ENCODE measurements at places on chromosomes 11 and 22. TPM values are rescaled to one million over a fixed set of nuclear protein-coding genes. Genes with fewer than 3 reads are reported as not detected.
A peak's percentile ranks its signal among the peaks of the same experiment; 100 is the strongest.

DNA sequence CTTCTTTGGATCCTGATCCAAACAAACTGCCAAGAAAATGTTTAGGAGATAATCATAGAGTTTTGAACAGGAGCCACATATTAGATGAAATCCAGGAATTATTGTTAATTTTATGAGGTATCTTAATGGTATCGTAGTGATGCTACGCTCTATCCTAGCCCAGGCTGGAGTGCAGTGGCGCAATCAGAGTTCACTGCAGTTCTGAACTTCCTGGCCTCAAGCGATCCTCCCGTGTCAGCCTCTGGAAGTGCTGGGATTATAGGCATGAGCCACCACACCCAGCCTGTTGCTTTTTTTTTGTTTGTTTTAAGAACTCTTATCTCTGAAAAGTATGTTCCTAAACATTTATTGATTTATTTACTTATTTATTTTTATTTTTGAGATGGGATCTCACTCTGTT lies 2.4 kb downstream of the GSTT4 start:
- no peak overlapping the region for H3K4me3 ChIP-seq
- no peaks in the 10 kb centered on the region for H3K27me3 ChIP-seq
- no peaks in the 10 kb centered on the region for H3K36me3 ChIP-seq
- DNase-seq = no peak

- H3K4me1 ChIP-seq = peaks cover 29% of the 10 kb centered on the region
Measured at GRCh38 chr11:2216400-2217064, 44.9 kb upstream of the TH start.

The ZNRF3 gene
- 1.0 TPM for total RNA-seq

DNA sequence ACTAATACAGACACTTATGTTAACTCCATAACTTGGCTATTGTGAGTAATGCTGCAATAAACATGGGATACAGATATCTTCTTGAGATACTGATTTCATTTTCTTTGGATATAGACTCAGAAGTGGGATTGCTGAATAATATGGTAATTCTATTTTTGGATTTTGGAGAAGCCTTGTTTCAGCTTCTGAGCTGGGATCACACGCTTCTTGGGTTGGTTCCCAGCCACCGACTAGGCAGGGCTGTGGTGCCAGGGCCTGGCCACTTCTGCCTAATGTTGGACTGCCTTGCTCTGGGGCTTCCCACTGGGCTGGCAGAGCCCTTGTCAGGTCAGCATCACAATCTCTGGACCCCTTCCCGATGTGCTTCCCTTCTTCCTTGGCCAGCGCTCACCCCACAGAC lies 14.0 kb upstream of the MCHR1 start:
- no peak for DNase-seq
- H3K27me3 ChIP-seq = no peaks in the 10 kb centered on the region
- H3K36me3 ChIP-seq = no peaks in the 10 kb centered on the region
- H3K4me3 ChIP-seq = no peak overlapping the region

- H3K36me3 ChIP-seq = no peaks in the 10 kb centered on the region
- H3K27ac ChIP-seq = no peak overlapping the region
- no peaks in the 10 kb centered on the region for H3K27me3 ChIP-seq
- H3K4me3 ChIP-seq = no peak overlapping the region
- H3K4me1 ChIP-seq = no peaks in the 10 kb centered on the region
Measured at GRCh38 chr11:3126207-3126865, 38.8 kb downstream of the OSBPL5 start.

GRCh38 chr11:114280696-114281095 lies 15.5 kb upstream of the NNMT start:
- H3K4me1 ChIP-seq = no peaks in the 10 kb centered on the region
- no peak overlapping the region for H3K4me3 ChIP-seq
- H3K36me3 ChIP-seq = no peaks in the 10 kb centered on the region
- DNase-seq = peak; percentile 26
- H3K27me3 ChIP-seq = no peaks in the 10 kb centered on the region

All from CD8-positive, alpha-beta memory T cell (primary cell).